Umbilical cord (tissue), 2 donors: ENCODE measurements at places on chromosomes 7 and 10.

DNA sequence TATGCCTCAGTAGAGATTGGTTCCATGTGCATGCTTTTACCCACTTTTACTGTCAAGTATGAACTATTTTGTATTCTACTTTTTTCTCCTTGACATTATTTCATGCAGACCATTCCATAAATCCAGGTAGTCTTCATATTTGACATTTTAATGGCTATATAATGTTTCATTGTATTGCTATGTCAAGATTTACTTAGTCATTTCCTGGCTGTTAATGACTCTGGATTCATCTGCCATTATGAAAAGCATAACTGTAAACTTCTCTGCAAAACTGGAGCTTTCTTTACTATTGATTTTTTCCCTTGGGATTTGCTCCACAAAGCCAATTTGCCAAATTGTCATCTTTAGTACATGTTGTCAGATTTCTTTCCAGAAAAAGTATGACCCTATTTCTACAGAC lies 6.8 kb upstream of the MSRB2 start:
- no peak for DNase-seq

DNA sequence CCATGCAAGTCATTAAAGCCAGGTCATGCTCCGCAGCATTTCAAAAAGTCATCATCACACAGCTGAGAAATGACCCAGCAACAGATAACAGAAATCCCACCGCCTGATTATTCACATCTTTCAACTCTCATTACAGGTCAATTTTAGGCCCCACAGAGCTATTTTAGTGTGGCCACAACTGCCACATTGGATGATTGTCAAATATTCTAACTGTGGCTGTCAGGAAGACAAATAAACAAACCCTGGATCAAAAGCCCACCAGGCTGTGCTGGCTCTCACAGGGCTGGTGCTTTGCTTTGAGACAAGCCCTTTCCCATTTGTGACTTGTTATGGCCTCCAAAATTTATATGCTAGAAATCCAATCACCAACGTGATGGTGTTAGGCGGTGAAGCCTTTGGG lies 117.6 kb upstream of the CDC14C start:
- no peak for DNase-seq

GRCh38 chr7:15947754-15948153 lies 261.3 kb upstream of the MEOX2 start:
- DNase-seq, result no peak

- DNase-seq, result no peak
Observed at GRCh38 chr7:12518920-12519681, 51.4 kb upstream of the SCIN start.

DNA sequence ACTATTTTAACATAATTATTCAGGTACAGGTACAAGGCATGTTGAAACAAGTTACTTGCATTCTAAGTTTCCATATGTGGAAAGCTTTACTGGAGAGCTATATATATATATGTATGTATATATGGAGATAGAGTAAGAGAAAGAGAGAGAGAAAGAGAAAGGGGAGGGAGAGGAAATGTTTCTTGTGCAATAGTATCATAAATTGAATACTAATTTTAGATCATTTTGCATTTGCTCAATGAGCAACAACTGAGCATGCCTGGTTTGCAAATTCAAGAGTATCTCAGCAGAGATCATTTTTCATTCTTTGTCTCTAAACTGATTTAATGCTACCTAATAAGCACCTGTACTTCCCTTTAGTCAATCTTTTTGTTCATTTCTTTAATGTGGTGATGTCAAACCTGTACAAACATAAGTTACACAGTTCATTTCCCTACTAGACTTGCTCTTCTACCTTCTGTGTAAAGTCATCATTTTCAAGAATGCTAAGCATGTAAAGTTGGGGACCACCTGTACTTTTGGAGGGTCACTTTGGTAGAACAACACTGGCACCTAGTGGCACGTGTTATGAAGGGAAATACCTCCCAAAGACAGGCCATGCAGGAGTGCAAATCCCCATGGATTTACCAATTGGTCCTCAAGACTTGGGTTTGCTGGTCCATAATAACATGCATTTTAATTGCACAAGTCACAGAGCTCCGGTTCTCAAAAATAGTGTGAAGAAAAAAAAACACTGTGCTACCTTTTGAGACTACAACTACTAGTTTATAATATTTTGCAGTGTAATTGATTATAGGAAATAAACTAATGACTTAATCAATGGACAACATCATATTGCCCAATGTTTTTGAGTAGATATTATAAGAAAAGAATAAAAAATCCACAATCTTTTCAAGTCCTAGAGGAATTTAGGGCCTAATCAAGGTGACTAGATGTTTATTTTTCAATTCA lies 431.2 kb upstream of the IGFBP3 start:
- peak; percentile 74 for DNase-seq

DNA sequence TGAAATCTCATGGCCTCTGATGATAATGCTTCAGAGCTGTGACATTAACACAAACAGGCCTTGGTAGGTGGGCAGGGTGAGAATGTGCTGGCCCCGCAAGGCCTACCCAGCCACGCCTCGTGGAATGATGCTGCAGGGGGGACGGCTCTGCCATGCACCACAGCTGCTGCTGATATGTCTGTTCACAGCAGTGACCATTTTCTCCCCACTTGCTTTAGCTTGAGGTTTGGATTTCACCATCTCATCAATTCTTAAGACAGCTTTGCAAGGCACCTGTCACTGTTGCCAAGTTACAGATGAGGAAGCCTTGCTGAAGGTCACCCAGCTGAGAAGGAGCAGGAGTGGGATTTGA lies 128.3 kb downstream of the PTPN20 start:
- DNase-seq, result no peak

DNA sequence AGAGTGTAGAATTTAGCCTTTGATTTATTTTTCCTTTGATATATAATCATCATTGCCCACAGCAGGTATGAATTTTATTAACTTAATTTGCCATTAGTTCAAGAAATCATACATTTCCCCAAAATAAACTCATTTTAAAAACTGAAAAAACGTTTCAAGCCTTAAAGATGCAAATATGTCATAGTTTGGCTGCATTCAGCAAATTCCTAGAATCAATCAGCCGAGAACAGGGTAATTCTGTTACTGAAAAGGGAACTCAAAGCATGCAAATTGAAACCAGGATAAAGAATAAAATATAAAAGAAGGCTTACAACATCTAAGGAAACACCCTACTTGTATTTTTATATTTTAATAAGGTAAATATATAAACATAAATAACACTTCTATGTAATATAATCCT lies 233.8 kb upstream of the PRKCQ start:
- DNase-seq, result no peak

GRCh38 chr10:63390521-63390920 lies 75.3 kb downstream of the JMJD1C start:
- DNase-seq, result no peak

GRCh38 chr7:35596061-35596460 lies 98.9 kb downstream of the HERPUD2 start:
- DNase-seq, result peak; percentile 8

DNA sequence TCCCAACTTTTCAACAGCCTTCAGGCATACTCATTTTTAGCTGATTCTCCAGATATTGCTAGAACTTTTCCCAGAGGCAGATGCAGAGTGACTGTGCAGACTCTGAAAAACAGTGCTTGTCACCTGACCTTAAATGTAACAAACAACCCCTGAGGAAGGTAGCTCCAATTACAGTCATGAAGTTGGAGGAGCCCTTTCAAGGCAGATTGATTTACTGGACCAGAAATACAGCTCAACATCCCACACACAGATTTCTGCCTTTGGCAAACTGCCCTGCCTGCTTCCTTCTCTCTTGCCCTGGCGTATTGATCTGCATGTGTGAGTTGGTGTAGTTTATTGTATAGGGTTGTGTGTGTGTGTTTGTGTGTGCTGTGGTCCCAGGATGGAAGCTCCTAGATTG lies 38.5 kb downstream of the PYROXD2 start:
- DNase-seq, result peak; percentile 42

- no peak for DNase-seq
Observed at GRCh38 chr7:137636376-137636775, 210.4 kb downstream of the DGKI start.

- no peak for DNase-seq
Observed at GRCh38 chr7:115932880-115933279, 97.7 kb downstream of the TFEC start.

- DNase-seq, result no peak
Observed at GRCh38 chr7:70676243-70676642, 455.7 kb upstream of the GALNT17 start.
